ENCODE measurements at places on chromosomes 2 and 18.

DNA sequence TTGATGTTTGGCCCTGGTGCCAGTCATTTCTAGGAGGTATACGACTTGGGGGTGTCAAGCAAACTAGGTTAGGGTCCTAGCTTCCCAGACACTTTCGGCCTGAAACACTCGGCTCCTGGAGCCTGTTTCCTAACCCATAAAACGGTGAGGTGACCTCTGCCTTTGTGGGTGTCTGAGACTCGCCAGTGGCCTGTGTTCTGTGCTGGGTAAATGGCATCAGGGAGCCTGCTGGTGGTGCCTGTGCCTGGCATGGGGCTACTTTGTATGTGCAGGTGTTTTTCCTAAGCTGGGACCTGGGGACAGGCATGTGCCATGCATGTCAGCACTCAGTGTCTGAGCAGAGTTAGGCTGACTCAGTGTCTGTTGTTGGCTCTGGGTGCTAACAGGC is 139.2 kb downstream of the GLI2 start:
- no peak for DNase-seq

GRCh38 chr2:225464346-225465025 is 65.0 kb downstream of the NYAP2 start:
- DNase-seq, result peak; percentile 24

GRCh38 chr2:10903861-10904210 is 7.9 kb upstream of the KCNF1 start:
- DNase-seq, result no peak

DNA sequence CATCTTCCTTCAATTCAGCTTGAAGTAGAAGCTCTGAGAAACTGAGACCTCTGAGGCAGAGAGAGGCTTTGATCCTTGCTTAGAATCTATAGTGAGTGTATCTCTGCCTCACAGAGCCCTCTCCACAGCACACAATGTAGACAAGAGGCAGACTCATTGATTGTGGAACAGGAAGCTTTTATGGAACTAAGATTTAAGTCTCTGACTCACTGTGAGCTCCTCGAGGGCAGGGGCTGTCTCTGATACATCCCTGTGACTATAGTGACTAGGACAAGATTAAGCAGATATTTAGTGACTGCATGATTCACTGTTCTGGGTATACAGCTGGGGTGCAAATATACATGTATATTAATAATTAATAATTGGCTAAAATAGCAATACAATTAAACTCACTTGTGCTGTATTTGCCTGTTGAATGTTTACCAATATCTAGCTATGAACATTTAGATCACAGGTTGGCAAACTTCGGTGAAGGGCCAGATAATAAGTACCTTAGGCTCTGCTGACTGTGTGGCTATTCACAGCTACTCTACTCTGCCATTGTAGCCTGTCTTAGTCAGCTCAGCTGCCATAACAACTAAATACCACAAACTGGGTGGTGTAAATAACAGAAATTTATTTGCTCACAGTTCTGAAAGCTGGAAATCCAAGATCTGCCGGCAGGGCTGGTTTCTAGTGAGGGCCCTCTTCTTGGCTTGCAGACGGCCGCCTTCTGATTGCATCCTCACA is 54.4 kb downstream of the ARHGEF4 start:
- no peak for DNase-seq

DNA sequence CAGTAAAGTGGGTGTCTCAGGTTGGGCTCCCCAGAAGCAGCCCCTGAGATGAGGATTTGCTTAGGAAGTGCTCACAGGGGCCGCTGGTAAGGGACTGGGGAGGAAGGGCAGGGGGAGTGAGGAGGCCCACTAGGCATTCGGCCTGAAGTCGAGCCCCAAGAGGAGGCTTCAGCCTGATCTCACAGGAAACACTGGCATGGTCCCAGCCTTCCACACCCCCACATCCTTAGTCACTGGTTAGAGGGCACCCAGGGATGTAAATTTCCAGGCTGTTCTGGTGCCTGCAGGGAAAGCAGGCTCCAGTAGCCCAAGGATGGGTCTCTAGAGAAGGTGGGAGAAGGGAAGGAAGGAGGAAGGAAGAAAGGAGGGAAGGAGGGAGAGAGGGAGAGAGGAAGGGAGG is 22.4 kb upstream of the KCNK3 start:
- no peak for DNase-seq

Data from activated naive CD4-positive, alpha-beta T cell treated with anti-CD3 and anti-CD28 coated beads, Interleukin-2, amount 10 ng/mL, durations not matched to agents 7 days and 5 days (primary cell).